ENCODE measurements at places on chromosomes 16 and 17.

DNA sequence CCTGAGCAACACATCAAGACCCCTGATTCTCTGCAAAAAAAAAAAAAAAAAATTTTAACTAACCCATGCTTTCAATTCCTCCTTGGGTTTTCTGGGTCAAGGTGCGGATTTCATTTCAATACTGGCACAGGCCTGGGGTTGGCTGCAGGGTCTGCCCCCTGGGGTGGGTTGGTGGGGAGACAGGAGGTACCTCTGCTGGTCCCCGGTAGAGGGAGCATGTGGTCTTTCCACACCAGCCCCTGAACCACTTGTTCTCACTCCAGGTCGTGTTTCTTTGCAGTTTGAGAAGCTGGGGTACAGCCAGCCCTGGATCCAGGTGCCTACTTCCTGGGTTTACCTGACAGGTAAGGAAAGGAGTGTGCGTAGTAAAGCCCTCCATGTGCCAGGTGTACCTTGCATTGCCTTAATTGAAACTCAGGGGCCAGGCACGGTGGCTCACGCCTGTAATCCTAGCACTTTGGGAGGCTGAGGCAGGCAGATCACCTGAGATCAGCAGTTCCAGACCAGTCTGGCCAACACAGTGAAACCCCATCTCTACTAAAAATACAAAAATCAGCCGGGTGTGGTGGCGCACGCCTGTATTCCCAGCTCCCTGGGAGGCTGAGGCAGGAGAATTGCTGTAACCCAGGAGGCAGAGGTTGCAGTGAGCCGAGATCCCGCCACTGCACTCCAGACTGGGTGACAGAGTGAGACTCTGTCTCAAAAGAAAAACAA, 21.8 kb downstream of the SDR42E2 start:
- DNase-seq: no peak

- DNase-seq: no peak
Observed at GRCh38 chr16:66578651-66579531, at the start of gene CMTM2. TSS of gene CMTM2 (plus strand) at chr16:66579463. CDS start at chr16:66579608, 145 bp downstream.

DNA sequence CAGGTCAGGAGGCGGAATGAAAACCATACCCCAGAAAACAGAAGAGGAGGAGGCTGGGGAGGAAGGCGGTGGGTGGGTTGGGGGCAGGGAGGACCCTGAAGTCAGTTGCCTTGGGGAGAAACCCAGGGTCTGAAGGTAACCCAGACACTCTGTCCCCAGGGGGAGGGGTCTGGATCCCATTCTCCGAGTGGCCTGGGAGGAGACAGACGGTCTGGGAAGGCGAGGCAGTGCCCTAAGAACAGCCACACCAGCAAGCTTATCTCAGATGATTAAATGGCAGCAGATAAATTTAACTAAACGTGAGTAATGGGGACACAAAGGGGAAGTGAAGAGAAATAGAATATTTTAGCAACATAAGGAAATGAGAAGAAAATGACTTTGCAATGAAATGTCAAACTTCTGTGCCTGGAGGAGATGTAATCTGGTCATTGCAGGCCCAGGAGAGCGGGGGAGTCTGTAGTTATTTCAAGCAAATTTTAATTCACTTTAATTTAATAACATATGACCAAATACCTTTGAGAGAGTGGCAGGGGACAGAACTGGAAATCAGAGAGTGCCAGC, 21.4 kb upstream of the ZFP90 start:
- no peak for DNase-seq

GRCh38 chr17:78896091-78896833, 6.7 kb downstream of the CEP295NL start:
- DNase-seq: no peak

DNA sequence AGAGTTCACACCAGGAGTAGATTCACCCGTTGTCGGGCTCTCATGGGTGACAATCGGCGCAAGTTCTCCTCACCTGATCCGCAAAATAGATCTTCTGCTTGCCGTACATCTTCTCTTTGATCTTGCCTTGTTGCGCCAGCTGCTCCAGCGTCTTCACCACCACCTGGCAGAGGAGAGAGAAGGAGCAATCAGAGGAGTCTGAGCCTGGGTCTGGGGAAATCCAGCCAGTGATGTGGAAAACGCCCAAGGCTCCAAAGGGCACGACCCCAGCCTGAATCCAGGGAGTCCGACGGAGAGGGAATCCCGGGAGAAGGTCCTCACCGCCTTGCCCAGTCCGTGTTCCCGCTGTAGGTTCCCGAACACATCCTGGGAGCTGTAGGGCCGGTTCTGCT, 393 bp downstream of the PSMC3IP start:
- DNase-seq: no peak

DNA sequence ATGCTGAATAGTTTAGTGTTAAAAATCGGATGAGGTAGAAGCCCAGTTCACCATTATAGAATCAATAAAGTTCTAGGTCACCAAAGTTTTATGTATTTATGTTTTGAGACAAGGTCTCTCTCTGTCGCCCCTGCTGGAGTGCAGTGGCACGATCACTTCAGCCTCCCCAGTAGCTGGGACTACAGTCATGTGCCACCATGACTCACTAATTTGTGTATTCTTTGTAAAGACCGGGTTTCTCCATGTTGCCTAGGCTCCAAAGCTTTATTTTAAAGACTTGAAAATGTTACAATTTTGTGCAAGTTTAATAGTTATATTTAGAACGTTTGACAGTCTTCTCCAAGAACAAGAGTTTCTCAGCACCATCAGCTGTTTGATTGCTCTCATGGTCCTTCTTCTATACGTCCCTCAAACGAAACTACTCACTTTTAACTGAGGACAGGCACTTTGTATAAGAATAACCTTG, 32.1 kb downstream of the NDE1 start:
- DNase-seq: peak; percentile 46

GRCh38 chr17:77836557-77837041, 121.9 kb upstream of the TNRC6C start:
- DNase-seq: no peak

- DNase-seq: no peak
Observed at GRCh38 chr17:74578979-74579378, 11.7 kb upstream of the CD300H start.

DNA sequence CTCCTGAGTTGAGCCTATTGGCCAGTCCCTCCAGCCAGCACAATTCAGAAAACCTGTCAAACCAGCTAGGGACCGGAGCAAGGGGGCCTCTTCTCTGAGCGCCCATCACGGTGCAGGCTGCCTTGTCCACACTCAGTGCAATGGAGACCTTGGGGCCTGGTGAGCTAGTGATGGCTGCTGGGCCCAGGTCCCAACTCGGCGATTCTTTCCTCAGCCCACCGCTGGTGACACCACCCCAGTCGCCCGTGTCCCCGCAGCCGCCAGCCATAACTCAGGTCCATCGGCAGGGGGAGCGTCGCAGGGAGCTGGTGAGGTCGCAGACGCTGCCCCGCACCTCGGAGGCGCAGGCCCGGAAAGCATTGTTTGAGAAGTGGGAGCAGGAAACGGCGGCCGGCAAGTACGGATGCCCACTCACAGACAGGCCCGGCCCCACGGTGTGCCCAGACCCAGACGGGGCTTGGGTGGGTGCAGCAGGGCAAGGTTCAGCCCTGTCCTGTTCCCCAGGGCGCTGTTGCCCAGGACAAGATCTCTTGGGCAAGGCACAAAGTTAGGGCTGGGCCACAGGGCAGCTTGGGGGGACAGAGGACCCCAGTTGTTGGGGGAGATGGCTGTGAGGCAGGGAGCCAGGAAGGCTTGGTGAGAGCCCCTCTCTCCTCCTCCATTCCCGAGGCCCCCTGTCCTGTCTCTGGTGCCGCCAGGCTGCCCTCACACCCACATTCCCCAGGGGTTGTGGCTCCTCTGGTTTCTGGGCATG, 10.8 kb downstream of the SMTNL2 start:
- DNase-seq: no peak

DNA sequence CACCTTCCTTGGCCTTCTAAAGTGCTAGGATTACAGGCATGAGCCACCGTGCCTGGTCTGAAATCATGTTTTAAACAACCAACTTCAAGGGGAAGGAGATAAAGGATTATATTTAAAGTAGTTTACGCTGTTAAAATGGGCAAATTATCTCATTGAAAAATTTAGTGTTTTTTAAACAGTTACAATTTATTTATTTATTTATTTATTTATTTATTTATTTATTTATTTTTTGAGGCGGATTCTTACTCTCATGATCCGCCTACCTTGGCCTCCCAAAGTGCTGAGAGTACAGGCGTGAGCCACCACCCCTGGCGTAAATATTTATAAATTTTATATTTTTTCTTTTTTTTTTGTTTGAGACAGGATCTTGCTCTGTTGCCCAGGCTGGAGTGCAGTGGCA, 22.2 kb downstream of the CDK12 start:
- DNase-seq: no peak

GRCh38 chr17:2137342-2138098, 82.6 kb downstream of the HIC1 start:
- peak; percentile 74 for DNase-seq

- DNase-seq: no peak
Observed at GRCh38 chr16:48395375-48395774, 10.2 kb upstream of the SIAH1 start.

DNA sequence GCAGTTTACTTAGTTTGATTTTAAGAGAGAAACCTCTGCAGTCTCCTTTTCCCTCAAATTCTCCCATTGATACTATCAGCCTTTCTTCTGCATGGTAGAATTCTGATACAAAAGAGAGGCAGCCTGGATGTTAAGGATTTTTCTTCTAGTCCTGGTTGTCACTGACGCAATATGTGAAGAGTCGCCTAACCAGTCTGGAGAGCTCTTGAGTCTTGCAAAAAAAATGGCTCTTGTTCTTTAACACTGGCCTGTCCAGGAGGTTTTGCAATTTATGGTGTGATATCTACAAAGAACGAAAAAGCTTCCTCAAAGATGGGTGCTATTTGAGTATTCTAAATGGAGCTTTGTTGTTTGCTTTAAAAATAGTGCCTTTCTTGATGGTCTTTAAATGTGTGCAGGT, 28.9 kb downstream of the COX10 start:
- no peak for DNase-seq

- no peak for DNase-seq
Observed at GRCh38 chr16:52558448-52558847, 11.5 kb upstream of the TOX3 start.

DNA sequence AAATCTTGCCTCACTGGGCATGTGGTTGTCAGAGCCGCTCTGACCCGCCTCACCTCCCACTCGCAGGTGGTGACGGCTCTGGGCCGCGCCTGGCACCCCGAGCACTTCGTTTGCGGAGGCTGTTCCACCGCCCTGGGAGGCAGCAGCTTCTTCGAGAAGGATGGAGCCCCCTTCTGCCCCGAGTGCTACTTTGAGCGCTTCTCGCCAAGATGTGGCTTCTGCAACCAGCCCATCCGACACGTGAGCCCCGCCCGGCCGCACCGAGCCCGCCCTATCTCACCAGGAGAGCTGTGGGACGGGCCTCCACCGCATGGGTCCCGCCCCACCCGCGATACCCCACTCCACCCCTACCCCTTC, 4.0 kb downstream of the TGFB1I1 start:
- no peak for DNase-seq

GRCh38 chr17:60231234-60231633, 81.5 kb downstream of the CA4 start:
- DNase-seq: no peak

Data from AG08396 (cell line).